ENCODE measurements at places on chromosomes 2 and 18.

- DNase-seq, result no peak
Measured at GRCh38 chr2:33425161-33425560, 51.3 kb upstream of the RASGRP3 start.

DNA sequence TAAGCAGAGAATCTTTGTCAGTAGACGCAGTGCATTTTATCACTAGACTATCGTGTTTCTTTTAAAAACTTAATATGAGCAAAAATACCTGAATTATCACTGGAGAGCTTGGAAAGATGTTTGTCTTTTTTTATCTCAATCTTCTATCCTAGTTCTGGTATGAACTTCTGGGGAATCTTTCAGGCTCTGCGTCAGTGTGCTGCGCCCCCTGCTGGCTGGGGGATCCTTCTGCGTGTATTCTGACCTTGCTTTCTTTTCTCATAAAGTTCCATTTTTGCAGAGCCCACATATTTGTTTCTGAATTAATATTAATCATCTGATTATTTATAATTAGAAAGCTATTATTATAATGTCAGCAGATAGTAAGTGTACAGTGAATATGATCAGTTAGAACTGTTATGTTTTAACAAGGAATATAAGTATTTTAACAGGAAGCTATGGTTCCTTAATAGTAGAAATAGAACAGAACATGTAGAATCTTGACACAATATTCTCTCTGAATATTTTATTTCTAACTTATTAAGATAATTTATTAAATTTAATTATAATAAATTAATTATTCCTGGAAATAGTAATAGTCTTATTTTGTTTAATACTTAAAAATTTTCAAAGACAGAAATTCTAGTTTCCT lies 945.0 kb upstream of the CRIM1 start:
- DNase-seq, result no peak

DNA sequence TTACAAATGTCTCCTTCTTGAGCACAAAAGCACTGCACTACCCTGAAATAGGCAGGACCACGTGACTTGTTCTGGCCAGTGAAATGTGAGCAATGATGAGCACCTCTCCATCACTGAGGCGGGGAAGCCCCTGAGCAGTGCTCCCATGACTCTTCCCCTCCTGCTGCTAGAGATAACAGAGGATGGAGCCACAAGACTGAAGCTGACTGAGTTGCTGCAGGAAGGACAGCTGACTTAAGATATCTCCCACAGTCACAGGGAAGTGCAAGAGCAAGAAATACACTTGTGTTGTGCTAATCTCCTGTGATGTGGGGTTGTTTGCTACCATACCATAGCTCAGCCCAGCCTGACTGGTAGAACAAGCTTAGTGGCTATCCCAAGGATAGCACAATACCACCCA lies 38.7 kb downstream of the STK39 start:
- no peak for DNase-seq

GRCh38 chr2:46876741-46877384 lies 38.7 kb downstream of the MCFD2 start:
- no peak for DNase-seq

DNA sequence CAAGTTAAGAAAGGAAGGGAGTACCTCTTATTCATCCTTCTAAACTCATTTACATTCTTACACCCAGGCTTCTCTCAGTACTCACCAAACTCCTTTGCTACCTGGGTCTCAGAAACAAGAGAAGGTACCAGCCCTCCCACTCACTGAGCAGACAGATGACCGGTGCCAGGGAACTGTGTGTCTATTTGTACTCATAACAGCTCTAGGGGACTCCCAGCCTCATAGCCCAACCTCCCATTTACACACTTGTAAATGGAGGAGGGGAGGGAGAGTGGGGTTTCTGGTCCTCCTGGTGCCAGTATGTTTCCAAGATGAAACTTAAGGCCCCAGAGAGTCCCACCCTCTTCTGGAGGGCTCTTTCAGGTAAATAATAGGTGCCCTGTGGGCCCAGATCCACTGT lies 42.8 kb upstream of the SIGLEC15 start:
- no peak for DNase-seq

DNA sequence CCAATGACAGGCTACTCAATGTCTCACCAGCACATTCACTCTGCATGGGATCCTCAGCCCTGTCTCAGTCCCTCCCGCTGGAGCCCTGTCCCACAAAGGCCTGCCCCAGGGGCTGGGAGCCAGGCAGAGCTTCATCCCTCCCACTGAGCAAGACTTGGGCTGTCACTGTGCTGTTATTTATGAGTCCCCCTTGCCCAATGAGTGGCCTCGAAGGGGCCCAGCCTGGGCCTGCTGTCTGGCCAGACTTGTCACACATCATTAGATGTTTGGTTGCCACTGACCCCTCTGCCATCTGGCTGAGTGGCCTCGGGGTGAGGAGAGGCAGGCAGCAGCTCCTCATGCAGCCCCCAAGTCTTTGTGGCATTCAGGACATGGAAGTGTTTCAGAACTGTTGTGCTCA lies 330.6 kb upstream of the SKOR2 start:
- DNase-seq, result no peak

- DNase-seq, result no peak
Measured at GRCh38 chr2:217530392-217531090, 472.3 kb downstream of the TNS1 start.

DNA sequence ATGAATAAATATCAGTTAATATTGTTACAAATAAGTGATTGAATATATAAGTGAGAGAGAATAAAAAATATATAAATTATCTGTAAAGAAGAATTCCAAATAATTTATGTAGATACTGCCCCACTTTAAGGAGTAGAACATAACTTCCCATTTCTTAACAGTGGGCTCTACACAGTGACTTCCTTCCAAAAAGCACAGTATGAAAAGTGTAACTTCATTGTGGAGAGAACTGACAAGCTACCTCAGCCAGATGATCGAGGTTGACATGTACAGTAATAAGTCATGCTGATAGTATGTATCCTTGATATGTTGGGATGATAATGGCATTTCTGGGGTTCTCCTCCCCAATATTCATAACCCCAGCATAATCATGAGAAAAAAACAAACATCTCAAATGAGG lies 191.9 kb upstream of the FN1 start:
- DNase-seq, result no peak

DNA sequence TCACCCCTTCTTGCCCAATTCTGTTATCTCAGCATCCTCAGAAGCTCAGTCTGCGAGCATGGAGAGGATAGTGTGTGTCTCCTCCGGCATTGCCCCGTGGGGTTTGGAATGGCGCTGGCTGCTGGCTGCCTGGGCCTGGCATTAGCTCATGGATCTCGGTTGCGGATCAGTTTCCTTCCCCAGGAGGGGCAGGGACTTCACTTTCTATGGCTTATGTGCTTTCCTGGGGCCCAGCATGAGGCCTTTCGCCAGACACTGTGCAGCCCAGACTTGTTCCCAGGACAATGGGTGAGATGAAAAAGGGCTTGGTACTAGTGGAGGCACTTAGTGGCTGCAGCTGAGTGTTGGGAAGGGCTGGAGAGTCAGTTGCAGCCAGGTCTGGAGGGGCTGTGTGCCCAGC lies 143.3 kb downstream of the GLI2 start:
- DNase-seq, result no peak

- no peak for DNase-seq
Measured at GRCh38 chr2:235027558-235028214, 75.9 kb downstream of the SH3BP4 start.

DNA sequence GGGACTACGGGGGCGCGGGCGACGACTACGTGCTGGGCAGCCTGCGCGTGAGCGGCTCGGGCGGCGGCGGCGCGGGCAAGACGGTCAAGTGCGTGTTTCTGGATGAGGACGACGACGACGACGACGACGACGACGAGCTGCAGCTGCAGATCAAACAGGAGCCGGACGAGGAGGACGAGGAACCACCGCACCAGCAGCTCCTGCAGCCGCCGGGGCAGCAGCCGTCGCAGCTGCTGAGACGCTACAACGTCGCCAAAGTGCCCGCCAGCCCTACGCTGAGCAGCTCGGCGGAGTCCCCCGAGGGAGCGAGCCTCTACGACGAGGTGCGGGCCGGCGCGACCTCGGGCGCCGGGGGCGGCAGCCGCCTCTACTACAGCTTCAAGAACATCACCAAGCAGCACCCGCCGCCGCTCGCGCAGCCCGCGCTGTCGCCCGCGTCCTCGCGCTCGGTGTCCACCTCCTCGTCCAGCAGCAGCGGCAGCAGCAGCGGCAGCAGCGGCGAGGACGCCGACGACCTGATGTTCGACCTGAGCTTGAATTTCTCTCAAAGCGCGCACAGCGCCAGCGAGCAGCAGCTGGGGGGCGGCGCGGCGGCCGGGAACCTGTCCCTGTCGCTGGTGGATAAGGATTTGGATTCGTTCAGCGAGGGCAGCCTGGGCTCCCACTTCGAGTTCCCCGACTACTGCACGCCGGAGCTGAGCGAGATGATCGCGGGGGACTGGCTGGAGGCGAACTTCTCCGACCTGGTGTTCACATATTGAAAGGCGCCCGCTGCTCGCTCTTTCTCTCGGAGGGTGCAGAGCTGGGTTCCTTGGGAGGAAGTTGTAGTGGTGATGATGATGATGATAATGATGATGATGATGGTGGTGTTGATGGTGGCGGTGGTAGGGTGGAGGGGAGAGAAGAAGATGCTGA lies 1.4 kb downstream of the SOX11 start:
- no peak for DNase-seq

- no peak for DNase-seq
Measured at GRCh38 chr2:128310094-128310716, 8.5 kb downstream of the HS6ST1 start.

- DNase-seq, result no peak
Measured at GRCh38 chr2:207370646-207371045, 159.1 kb upstream of the CREB1 start.

DNA sequence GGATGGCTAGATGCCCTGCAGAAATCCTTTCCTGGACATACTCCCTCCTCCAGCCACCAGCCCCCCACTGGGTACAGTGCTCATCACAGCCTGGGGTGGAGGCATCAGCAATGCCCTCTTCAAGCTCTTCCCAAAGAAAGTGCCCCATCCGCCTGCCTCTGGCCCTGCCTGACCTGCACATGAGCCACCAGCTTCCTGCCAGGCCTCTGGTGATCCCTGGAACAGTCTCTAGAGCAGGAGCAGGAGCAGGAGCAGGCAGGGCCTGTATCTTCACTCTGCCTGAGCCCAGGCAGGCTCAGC lies 54.1 kb upstream of the CAB39 start:
- no peak for DNase-seq

- no peak for DNase-seq
Measured at GRCh38 chr2:21041943-21042707, 1.7 kb downstream of the APOB start.

DNA sequence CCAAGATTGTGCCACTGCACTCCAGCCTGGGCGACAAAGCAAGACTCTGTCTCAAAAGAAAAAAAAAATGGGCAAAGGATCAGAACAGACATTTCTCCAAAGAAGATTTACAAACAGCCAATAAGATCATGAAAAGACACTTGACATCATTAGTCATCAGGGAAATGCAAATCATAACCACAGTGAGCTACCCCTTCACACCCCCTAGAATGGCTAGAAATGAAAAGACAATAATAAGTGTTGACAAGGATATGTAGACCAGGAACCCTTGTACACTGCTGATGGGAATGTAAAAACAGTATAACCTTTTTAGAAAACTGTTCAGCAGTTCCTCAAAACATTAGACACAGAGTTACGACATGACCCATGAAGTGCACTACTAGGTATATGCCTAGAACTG lies 18.4 kb upstream of the MTERF4 start:
- no peak for DNase-seq

DNA sequence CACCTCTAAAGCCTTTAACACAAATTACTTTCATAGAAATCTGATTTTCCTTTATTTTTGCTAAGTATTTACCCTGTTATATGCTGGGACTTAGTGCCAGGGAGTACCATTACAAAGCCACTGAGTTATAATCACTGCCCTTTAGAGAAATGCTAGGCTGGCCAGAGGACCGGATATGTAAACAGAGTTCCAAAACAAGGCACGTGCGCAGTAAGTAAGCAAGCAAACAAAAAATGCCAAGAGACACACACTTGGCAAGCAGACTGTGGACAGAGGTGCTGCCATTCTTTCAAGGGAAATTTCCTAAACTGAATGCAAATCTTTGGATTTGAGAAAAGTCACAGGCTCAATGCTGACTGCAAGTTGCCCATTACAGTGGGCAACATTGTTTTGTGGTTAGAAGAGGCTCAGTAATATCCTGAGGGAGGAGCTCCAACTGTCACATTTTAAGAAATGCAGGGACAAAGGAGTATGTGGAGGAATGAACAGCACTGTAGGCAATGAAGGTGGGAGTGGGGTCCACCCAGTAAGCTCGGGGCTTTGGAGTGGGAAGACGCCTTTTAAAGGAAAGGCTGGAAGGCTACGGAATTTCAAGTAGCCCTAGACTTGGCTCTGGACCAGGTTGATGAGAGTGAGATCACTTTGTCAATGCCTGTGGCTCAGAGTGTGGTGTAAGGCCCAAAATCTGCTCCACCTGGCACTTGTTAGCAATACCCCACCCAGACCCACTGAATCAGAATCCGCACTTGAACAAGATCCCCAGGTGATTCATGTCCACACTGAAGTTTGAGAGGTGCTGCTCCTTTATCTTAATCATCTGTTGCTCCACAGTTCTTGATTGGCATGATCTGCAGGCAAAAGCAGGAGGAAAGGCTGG lies 2.1 kb upstream of the PARD6G start:
- no peak for DNase-seq

DNA sequence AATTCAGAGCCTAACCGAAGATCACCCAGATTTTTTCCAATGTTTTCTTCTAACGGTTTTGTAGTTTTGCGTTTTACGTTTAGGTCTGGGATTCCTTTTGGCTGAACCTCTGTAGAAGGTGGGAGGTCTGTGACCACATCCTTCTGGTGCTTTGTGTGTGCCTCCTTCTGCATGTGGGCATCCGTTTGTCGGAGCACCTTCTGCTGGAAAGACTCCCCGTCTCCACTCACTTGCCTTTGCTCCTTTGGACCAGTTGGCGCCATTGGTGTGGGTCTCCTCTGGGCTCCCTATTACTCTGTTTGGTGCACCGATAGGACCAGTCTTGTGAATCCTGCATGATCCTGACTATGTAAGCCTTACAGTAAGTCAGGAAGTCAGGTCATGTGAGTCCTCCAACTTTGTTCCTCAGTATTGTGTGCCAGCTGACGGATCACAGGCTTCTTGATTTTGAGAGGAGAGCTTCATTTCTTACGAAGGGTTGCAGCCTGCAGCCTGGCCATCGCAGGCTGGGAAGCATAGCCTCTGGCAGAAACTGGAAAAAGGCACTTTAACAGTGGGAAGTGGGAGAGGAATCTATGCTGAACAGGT lies 13.6 kb downstream of the AQP12A start:
- no peak for DNase-seq

- no peak for DNase-seq
Measured at GRCh38 chr2:56444339-56444738, 260.5 kb downstream of the CCDC85A start.

DNA sequence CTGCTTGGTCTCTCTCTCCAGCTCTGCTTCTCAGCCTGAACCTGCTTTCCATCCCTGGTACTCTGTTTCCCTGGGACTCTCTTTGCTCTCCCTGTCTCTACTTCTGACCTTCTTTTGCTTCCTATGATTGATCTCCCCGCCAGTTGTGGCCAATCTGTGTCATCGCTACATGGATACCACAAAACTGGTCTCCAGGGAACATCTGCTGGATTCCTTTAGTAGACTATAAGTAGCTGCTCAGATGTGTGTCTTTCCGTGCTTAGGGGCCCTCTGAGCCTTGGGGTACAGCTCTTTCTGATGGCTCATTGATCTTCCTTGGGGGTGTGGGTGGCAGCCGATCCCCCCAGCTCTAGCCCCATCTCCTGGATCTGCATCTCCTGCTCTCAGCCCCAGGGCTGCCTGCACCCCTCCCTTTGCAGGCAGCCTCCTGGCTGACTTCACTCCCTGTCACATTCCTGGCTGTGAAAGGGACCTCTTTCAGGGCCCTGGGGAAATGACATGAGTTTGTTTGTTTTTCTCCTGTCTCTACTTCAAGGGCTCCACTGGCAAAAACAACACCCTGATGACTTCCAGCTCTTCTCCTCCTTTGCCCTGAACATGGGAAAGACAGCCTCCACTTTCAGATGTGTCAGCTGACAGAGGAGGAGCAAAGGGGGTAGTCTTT lies 333.7 kb downstream of the CYP26B1 start:
- no peak for DNase-seq
